Stimulated activated CD4-positive, alpha-beta T cell treated with anti-CD3 and anti-CD28 coated beads, Interleukin-4, amount 100 ng/mL, for 1 hour (primary cell): ENCODE measurements at places on chromosomes 1 and 21.

DNA sequence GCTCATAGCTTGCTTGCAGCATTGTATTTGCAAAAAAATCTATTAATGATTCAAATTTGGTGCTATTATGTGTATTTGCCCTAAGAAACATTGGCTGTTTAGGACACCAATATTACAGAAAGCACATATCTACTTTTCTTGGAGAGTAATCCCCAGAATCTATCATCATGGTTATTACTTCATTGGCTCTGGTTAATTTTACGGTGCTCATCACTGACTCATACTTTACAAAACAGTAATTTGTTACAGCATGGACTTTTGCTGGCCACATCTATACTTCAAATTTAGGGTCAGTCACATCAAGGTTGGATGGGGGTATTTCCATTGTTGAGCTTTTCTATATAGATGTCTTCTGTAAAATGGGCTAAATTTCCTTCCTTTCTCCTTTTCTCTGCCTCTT lies 45.7 kb downstream of the SH3GLB1 start:
- no peak for DNase-seq

- DNase-seq: no peak
Observed at GRCh38 chr21:44064852-44065403, 42.3 kb upstream of the PWP2 start.

DNA sequence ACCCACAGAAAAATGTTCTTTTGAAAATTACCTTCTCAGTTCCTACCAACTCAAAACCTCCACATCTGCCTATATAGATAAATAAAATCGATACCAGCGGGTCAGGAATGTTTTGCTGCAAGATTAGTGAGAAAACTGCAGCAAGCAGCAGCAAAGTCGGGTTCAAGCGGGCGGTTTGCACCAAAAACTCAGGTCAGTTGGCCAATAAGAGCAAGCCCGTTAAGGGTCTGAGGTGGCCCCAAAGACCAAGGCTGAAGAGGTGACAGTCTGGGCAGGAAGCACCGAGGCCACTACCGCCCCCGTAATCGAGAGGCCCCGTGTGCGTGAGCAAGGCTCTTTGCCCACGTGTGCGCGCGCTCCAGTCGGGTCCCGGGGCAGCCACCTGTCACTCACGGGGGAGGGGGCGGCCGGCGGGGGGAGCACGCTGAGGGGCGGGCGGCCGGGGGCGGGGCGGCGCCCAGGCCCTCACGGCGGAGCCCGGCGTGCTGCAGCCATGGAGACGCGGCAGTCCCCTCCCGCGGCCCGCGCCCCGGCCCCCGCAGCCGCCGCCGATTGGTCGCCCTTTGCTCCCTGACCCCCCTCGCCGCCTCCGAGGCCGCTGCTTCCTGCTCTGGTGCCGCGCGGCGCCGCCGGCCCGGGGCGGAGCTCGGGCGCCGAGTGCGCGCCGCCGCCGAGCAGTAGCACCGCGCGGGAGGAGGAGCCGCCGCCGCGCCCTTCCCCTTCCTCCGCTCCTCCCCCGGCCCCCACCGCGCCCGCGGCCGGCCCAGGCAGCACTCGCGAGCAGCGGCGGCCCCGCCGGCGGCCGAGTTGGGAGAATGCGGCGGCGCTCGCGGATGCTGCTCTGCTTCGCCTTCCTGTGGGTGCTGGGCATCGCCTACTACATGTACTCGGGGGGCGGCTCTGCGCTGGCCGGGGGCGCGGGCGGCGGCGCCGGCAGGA lies at the start of gene GALNT2:
Gene GALNT2 (plus strand): TSS at position 773 of the 939 bp plus-strand sequence. CDS start 43 bp downstream, at position 816.
- DNase-seq: peak; percentile 90

GRCh38 chr1:43506233-43506632 lies 24.4 kb upstream of the PTPRF start:
- no peak for DNase-seq

DNA sequence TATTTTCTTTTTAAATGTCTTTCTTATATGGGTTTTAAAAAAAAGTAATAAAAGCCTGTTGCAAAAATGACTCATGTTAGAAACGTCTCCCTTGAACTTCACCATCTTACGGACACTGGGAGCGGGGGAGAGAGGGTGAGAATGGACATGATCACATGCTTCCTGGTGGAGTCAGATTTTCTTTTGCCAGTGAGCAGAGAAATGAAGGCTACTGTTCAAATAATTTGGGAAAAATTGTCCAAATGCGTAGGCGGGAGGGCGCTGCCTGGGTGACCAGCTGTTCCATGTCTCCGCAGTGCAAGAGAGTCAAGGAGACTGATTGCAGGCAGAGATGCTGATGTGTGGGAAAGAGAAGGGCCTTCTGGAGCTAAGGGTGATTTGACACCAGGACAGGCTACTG lies 23.1 kb downstream of the EIF2D start:
- no peak for DNase-seq

DNA sequence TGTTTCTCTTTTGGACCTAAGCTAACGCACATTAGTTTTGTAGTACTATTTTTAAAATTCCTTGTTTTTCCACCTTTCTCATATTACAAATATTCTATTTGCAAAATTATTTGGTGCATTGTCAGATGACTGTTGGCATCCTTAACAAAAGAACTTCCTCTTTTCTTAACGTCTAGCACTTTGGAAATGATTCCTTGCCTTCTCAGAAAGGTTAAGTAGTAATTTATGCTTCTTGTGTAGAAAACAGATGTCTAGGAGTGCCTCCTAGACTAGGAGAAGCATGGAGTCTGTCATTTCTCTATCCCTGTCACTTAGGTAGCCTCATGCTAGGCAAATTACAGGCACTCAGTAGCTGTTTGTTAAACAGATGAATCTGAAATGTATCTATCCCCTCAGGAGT lies 64.4 kb downstream of the HSPA13 start:
- no peak for DNase-seq

GRCh38 chr1:21323091-21323490 lies 32.8 kb upstream of the ECE1 start:
- DNase-seq: no peak

GRCh38 chr1:160836981-160837557 lies 25.6 kb downstream of the CD244 start:
- DNase-seq: no peak

- no peak for DNase-seq
Observed at GRCh38 chr21:33835920-33836319, 79.7 kb downstream of the ATP5PO start.

DNA sequence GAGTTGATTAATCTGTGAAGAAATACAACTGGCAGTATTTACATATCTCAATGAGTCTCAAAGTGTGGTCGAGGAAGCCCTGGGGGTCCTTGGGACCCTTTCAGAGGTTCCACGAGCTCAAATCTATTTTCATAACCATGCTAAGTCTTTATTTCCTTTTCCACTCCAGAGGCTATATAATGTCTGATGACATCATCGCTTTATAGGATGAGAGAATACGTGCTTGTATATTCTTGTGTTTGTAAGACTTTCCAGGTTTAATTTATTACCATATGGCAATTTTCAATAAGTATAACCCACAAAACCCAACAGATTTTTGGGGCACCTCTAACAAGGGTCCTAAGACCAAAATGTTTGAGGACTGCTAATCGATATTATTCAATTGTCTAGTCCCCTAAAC lies 1.4 kb upstream of the SLC19A2 start:
- DNase-seq: no peak

- no peak for DNase-seq
Observed at GRCh38 chr1:91777630-91778300, 108.2 kb downstream of the TGFBR3 start.

GRCh38 chr21:14956807-14957206 lies 108.0 kb downstream of the NRIP1 start:
- DNase-seq: no peak

GRCh38 chr1:11927866-11928592 lies 1.8 kb upstream of the KIAA2013 start:
- no peak for DNase-seq

GRCh38 chr1:198276241-198276640 lies 119.4 kb downstream of the NEK7 start:
- DNase-seq: no peak

DNA sequence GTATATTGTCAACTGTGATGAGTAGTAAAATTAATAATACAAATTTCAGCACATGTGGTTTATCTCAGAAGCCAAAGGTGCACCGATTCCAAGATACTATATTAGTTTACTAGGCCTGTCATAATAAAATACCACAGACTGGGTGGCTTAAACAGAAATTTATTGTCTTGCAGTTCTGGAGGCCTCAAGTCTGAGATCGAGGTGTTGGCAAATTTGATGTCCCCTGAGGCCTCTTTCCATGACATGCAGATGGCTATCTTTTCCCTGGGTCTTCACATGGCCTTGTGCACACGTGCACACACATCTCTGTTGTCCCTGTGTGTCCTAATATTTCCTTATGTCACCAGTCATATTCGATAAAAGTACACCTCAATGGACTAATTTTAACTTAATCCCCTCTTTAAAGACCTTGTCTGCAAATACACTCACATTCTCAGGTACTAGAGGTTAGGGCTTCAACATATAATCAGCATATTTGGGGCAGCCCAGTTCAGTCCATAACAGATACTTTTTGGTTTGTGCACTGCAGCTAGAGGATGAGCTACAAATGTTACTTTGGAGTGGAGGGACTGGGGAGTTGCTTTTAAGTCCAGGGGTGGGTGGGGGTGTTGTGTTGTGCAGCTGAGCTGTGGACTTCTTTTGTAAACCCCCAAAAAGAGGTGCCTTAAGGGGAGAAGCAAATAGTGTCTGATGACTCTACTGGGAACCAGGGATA lies 21.4 kb downstream of the TSNAX start:
- no peak for DNase-seq

DNA sequence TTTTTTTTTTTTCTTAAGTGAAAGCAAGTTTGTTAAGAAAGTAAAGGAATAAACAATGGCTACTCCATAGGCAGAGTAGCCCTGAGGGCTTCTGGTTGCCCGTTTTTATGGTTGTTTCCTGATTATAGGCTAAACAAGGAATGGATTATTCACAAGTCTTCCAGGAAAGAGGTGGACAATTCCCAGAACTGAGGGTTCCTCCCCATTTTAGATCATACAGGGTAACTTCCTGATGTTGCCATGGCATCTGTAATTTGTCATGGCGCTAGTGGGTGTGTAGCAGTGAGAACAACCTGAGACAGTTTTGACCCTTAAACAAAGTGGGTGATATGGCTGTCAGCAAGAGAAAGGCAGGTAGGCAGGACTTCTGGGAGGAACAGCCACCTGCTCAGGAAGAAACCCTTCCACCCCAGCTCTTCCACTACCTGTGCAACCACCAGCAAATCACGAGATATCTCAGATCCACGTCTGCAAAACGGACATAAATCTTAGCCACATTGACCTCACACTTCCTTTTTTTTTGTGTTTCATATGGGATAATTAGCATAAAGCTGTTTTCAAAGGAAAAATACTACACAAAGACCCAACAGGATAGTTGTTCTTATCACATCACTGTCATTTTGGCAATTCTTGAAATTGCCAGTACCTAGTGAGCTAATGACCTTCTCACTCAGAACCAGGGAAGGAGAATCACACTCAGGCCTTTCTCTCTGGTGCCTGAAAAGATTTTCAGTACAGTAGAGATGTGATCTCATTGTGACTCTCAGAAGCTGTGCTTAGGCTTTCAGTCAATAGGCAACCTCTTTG lies 34.8 kb upstream of the DUSP10 start:
- no peak for DNase-seq

- no peak for DNase-seq
Observed at GRCh38 chr21:44925378-44925755, 4.7 kb upstream of the ITGB2 start.

- DNase-seq: no peak
Observed at GRCh38 chr1:39969048-39969447, 14.1 kb downstream of the MFSD2A start.
